ENCODE measurements at places on chromosomes 3 and 15.

DNA sequence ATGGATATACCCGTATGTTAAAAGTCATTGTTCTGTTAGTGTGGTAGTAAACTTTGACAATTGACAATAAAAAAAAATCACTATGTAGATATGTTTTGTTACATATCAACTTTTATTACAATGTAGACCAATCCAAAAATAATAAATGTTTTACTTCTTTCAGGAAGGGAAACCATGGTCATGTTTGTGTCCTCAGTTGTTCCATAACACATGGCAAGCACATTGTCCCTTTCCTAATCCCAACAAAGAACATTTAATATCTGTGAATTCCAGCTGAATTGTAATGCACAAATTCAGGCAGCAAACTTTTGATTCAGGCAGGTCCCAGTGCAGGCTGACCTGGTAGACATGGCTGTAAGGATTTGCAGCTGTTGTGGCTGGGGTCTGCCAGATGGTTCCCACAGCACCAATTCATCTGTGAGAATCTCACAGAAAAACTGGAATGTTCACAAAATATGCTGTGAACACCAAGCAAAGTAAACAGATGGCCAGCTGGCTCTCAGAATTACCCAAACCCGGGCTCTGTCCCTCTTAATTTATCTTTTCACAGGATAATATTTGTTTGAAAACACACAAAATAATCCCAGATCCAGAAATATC is 1.9 kb upstream of the SPG21 start:
- no peak overlapping the region for H3K4me3 ChIP-seq
- no peaks in the 10 kb centered on the region for H3K27me3 ChIP-seq
- H3K4me1 ChIP-seq = peaks cover 30% of the 10 kb centered on the region
- no peak for DNase-seq

GRCh38 chr15:64348455-64348854 is 7.5 kb downstream of the CSNK1G1 start:
- no peak overlapping the region for H3K4me3 ChIP-seq
- no peak for DNase-seq
- no peaks in the 10 kb centered on the region for H3K27me3 ChIP-seq
- H3K27ac ChIP-seq = no peak overlapping the region
- no peaks in the 10 kb centered on the region for H3K36me3 ChIP-seq

- H3K4me1 ChIP-seq = peaks cover 4% of the 10 kb centered on the region
- no peak for DNase-seq
- H3K4me3 ChIP-seq = peak overlapping the region; percentile 15
- no peak overlapping the region for H3K27ac ChIP-seq
- no peaks in the 10 kb centered on the region for H3K27me3 ChIP-seq
Observed at GRCh38 chr15:85168642-85169173, 187.1 kb downstream of the PDE8A start.

DNA sequence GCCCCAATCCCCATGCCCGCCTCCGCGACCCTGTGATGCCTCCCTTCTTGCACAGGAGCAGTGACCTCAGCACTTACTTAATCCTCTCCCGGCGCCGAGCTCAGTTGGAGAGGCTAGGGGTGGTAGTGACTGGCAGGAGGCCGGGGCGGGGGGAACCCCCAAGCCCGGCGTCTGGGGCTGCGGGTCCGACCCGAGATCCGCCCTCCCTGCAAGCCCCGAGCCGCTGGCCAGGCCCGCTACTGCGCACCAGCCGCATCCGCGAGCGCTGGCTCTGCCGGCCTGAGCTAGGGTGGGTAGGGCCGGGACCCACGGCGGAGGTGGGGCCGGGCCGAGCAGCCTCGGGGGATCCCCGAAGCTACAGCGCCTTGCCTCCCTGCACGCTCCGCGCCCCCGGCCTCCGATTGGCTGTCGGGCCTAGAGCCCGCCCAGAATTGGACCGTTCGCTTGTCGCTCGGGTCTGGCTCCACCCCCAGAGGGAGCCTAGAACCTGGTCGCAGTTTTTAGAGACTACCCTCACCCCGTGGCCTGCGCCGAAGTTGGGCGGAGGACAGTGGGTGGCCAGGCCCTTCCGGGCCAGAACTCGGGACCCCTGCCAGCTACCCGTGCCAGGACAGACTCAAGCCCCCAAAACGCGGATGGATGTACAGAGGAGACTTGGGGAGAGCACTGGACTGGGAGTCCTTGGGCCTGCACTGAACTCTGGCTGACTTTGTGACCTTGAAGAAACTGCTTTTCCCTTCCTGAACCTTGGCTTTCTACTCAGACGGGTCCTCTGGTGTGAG is at the start of gene C3orf18:
Gene C3orf18, minus strand, starts transcription at position 362 of the 782 bp plus-strand sequence. CDS start 2,048 bp downstream, outside the sequence.
- peak within 1 kb of the TSS; percentile 92 for H3K4me3 ChIP-seq
- peak; percentile 95 for DNase-seq

- no peak for DNase-seq
- H3K4me3 ChIP-seq = no peak overlapping the region
- no peaks in the 10 kb centered on the region for H3K36me3 ChIP-seq
- no peak overlapping the region for H3K27ac ChIP-seq
- no peaks in the 10 kb centered on the region for H3K27me3 ChIP-seq
Observed at GRCh38 chr3:9102240-9102981, 139.1 kb upstream of the RAD18 start.

DNA sequence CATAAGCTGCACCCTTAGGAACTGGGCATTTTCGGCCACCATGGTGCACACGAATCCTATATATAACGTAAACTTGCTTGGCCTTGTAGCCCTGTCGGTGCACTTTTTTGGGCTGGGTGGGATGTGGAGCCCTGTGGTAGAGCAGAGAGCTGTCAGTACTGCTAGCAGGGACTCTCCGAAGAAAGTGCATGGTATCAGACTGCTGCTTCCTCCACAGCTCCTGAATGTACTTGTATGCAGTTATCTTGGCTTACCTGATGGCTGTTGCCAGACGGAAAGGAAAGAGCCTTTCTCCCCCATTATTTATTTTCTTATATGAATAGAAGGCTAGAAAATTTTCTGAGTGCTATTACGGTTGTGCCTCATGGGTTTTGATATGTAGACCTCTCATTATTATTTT is 8.4 kb downstream of the GALK2 start:
- no peaks in the 10 kb centered on the region for H3K27me3 ChIP-seq
- no peaks in the 10 kb centered on the region for H3K36me3 ChIP-seq
- no peak overlapping the region for H3K4me3 ChIP-seq
- no peaks in the 10 kb centered on the region for H3K4me1 ChIP-seq
- no peak for DNase-seq
- no peak overlapping the region for H3K27ac ChIP-seq
